ENCODE measurements at places on chromosomes 2 and 18. TPM values are rescaled to one million over a fixed set of nuclear protein-coding genes. Genes with fewer than 3 reads are reported as not detected.

BOLL gene
- total RNA-seq = not detected

TUBA3E gene
- total RNA-seq = not detected

UGT1A4 gene
- total RNA-seq = not detected

MC4R gene
- not detected for total RNA-seq

CYTIP gene
- total RNA-seq = 0.51 TPM

All from type B pancreatic cell (in vitro differentiated cells).